ENCODE measurements at places on chromosomes 2 and 18.
A peak's percentile ranks its signal among the peaks of the same experiment; 100 is the strongest.

GRCh38 chr18:11872479-11873136 lies 21.4 kb downstream of the CHMP1B start:
- DNase-seq = peak; percentile 8

- DNase-seq = no peak
These were observed 22.5 kb downstream of the MOB4 start for GRCh38 chr2:197538412-197538811.

DNA sequence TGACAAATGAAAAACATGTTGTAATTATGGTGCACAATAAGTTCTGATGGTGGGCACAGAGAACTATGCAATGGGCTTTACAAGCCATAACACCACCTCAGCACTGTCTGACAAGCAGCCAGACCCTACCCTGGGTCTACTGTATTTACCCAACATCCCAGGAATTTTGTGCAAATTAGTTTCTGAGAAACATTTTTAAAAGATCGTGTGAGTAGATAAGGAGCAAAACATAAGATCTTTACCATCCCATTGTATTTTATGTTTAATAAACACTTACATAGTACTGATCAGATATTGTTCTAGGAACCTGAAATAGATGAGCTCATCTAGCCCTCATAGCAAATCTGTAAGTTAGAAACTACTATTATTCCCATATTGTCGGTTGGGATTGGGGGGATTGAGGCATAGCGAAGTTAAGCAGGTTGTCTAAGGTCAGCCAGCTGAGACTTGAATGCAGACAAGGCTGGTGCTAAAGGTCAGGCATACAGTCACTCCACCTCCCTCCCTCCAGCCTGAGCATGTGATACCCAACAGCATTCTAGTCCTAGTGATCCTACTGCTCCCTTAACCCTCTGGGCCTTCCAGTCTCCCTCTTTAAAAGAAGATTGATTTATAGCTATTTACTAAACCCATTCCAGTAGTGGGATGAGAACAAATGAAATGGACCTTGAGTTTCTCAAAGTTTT lies 67.4 kb upstream of the STAM2 start:
- no peak for DNase-seq

DNA sequence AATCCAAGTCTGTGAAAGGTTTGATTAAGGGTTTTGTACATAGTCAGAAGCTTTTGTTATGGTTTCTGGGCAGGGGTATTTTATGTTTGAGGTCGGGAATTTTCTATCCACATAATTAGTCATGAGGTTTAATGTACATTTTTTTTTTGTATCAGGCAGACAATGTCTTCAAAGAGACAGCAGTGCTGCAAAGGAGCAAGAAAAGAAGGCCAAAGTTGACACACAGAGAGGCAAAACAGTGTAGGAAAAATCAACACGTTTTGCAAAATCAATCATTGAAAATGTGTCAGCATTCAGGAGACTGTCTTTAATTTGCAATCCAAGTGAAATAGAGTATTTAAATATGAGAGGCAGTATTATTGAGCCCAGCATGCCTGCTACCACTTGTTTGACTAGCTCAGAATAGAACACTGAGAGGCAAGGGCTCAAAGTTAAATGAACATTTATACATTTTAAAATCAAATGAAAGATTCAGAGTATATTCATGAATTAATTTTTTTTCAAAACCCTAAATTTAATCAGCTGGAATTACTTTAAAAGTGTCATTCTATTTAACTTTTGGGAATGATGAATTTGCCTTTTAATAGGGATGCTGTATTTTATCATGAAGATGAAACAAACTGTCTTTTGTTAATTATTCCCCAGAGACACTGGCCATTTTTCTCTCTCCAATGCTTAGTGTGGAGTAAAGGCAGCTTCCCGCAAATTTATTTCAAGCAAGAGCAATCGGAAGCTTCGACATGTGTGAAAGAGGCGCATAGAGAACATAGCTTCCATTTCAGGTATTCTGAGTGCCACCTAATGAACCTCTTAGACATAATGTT lies 11.3 kb downstream of the VRK2 start:
- no peak for DNase-seq

- DNase-seq = no peak
These were observed 517 bp downstream of the GCFC2 start for GRCh38 chr2:75710220-75710576.

DNA sequence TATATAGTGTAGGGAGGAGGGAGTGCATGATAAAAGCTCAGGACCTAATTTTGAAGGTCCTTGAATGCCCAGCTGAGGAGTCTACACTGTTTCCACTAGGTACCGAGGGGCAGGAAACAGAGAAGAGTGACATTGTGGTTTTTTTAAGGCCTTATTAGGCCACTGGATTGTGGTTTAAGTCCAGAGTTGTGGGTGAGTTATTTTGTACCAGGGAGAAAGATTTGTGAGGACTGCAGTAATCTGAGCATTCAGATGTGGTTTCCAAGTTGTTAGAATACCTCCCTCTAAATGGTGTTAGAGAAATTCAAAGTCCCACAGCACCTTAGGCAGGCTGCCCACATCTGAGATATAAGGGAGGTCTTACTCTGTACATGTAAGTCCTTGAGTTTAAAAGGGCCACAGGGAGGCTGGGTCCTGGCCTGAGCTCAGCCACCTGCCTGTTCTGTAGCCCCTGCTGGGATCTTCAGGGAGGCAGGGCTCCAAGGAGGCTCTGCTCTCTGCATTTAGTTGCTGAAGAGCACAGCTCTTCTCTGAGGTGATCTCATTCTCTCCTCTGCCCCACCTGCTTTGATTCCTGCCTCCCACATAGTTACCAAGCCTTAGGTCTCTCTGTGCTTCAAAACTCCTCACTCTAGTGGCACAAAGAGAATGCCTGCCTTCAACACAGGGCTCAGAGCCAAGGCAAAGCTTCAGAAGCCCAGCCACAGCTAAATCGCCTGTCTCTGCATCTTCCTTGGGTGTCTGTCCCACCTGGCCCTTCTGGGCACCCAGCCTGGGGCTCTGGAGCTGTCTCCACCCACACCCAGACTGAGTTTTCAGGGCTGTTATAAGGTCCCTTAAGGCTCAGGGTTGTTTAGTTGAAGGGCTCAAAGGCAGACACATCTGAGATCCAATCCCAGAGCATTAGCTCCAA lies 88.1 kb downstream of the VSNL1 start:
- DNase-seq = no peak

GRCh38 chr2:20184067-20184938 lies 40.6 kb downstream of the SDC1 start:
- no peak for DNase-seq

Measured in eye (tissue), 1 donor.